ENCODE measurements at places on chromosomes 5 and 9.

- DNase-seq = no peak
Measured at GRCh38 chr5:3394891-3395599, 200.6 kb upstream of the IRX1 start.

- no peak for DNase-seq
Measured at GRCh38 chr5:21765406-21765805, 1087.7 kb downstream of the CDH12 start.

GRCh38 chr5:147049764-147050163 lies 171.2 kb upstream of the PPP2R2B start:
- no peak for DNase-seq

DNA sequence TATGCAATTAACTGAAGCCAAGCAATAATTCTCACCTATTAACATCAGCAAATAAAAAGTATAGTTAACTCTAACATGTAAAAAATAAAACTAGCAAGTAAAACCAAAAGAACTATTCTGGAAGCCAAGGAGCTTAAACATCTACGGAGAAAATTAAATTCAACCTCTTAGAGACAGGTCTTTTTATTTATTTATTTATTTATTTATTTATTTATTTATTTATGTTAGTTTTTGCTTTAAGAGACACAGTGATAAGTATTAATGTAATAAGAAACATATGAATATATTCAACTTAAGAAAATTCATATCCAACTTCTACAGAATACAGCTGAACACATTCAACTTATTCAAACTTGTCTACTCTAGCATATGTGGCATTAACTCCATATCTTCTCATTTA lies 472.1 kb upstream of the IZUMO3 start:
- DNase-seq = no peak

DNA sequence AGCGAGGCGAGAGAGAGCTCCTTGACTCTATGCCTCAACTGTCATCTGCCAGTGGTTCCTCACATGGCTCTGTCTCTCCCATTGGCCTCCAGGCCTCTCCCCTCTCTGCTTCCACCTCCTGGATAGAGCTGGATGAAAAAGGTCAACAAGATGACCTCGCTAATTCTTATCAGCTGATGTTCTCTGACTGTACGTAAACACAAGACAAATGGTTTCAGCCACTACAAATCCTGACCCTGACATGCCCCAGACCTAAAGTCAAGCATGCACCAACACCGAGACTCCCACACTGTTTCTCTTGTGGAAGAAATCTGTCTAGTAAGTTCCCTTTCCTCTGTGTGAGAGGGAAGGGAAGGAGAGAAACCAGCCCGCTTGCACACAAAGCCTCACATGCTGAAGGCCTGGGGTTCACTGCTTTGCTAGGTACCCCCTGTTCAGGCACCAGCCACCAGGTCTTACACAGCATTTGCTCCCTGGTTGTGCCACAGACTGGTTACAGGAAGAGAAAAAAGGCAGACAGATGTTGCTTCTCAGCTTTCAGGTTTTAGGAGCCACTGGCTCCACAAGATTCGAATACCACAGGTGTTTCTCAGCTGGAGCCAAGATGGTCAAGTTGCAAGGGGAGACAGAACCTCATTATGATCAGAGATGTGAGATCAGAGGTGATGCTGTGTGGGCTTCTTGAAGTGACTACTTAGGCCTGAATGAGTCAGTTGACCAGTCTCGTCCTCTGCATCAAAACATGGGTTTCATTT lies 592.5 kb downstream of the CCDC171 start:
- no peak for DNase-seq

- no peak for DNase-seq
Measured at GRCh38 chr5:139027150-139027549, 152.0 kb upstream of the LRRTM2 start.

DNA sequence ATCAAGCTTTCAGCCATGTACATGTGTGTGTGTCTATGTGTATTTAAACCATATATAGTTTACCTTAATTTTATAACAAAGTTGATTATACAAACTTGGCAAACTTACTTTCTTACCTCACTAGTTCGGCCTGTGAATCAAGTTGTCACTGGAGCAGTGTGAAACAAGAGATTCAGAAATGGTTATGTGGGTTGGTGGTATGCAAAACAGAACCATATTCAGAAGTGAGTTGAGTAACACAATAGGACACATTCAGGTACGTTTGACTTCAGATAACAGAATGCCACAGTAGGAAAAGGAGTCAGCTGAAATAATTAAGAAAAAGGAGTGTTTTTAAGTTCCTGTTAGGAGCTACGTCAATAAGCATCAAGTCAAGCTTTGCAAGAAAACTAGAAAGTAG lies 21.5 kb downstream of the XPA start:
- DNase-seq = no peak

DNA sequence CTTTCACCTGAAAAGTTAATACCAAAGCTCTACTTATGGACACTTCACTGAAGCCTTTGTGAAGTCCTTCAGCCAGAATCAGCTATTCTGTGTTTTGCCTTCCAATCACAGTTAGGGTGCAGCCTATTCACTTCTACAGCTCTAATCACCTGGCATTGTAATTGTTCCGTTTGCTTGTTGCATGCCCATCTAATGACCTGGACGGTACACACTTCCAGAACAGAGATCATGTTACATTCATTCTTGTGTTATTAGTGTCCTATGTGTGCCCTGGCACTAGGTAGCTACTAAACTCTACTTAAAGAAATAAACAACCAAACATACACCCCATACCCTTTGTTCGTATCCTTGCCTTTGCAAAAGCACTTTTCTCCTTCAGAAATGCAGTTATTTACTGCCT lies 1162.9 kb upstream of the WWC1 start:
- no peak for DNase-seq

GRCh38 chr5:18113721-18114120 lies 479.5 kb downstream of the TAF11L14 start:
- no peak for DNase-seq

- no peak for DNase-seq
Measured at GRCh38 chr5:174423558-174423957, 300.8 kb upstream of the MSX2 start.

GRCh38 chr9:36146651-36147050 lies 10.1 kb downstream of the GLIPR2 start:
- DNase-seq = no peak

- DNase-seq = peak; percentile 75
Measured at GRCh38 chr9:126397056-126397455, 70.4 kb downstream of the MVB12B start.

DNA sequence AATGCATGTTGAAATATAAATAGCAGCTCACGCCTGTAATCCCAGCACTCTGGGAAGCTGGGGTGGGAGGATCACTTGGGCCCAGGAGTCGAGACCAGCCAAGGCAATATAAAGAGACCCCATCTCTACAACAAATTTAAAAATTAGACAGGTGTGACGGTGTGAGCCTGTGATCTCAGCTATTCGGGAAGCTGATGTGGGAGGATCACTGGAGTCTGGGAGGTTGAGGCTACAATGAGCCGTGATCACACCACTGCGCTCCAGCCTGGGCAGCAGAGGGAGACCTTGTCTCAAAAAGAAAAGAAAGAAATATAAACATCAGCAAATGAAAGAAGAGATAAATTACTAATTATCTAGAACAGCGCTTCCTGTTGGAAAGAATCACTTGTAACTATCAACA lies 105.0 kb downstream of the MAPKAP1 start:
- DNase-seq = no peak

DNA sequence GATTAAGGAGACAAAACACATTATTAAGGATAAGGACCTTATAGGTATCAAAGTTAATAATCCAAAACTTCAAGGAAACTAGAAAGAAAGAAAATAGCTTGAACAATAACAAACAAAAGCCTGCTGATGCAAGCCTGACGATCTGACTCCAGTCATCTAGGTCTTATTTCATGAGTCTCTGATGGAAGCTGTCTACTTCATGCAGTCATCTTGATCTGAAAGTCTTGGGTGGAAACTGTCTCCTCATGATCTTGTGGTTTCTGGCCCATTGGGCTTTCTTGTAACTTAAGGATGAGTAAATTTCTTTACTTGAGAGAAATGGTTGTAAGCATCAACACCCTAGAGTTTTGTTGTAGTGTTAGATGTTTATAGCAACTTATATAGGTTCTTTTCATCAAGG lies 20.6 kb upstream of the PSIP1 start:
- DNase-seq = no peak

DNA sequence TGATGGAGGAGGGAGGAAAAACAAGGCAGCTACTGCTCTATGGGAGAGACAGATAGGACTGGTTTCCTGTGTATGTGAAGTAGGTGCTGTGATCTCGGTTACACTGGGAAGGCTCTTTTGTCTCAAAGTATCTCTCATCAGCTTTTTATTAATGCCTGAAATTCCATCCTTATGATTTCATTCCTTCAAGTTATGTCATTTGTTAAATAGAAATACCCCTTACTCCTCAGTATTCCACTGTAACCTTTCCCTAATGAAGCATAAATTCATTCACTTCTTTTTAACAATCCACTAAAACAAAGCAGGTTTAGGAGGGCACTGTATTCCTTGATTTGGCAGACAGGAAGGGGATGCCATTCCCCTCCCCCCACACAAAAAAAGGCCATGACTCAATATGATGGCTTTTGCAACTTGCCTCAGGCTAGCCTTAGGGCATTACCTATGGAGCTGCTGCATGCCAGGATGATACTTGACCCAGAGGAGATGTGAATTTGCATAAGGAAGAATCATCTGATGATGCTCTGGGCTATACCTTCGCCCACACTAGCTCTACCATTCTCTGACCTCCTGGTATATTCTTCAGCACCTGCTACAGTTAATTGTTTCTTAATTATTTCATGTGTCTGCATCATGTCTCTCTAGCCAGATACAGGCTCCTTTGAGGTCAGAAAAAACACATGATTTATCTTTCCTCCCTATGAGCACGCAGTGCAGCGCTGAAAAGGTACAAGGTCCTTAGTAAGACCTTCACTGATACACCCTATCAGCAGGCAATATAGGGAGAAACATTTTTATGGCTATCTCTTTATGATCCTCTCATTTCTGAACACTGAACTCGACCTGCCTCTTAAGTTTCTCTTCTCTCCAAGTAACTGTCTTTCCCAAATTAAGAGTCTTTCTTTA lies 26.3 kb downstream of the NR3C1 start:
- no peak for DNase-seq

GRCh38 chr9:12863618-12864017 lies 88.8 kb downstream of the LURAP1L start:
- DNase-seq = no peak

DNA sequence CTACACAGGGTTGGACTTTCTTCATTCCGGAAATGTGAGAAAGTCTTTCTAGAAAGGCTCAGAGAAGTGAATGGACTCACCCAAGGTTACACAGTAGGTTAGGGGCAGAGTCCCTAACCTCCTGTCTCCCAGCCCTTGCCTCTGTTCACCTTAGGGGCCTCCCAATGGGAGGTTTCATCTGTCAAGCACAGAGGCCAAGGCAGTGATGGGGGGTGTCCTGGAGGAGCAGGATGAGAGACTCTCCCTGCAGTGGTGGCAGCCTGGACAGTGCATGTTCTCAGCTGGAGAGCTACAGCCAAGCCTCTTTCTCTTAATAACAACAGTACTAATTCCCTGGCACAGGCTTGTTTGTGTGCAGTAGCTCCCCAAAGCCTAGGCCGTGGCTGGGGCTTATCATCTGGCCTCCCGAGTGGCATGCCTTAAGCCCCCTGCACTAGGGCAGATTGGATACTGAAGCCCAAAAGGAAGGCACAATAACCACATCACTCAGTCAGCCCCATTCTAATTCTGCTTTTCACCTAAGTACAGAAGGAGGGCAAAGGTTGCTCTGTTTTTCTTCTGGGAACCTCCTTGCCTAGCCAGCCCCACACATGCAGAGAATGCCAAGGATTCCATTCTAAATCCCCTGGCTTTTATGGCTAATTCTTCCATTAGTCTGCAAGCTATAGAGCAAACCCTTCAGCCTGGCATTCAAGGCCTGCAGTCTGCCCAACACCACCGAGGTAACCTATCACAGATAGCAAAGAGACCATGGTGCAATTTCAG lies 50.2 kb upstream of the XPA start:
- DNase-seq = no peak

GRCh38 chr5:78777901-78778300 lies 129.3 kb upstream of the LHFPL2 start:
- no peak for DNase-seq

- no peak for DNase-seq
Measured at GRCh38 chr5:128263357-128263756, 179.8 kb downstream of the SLC12A2 start.

DNA sequence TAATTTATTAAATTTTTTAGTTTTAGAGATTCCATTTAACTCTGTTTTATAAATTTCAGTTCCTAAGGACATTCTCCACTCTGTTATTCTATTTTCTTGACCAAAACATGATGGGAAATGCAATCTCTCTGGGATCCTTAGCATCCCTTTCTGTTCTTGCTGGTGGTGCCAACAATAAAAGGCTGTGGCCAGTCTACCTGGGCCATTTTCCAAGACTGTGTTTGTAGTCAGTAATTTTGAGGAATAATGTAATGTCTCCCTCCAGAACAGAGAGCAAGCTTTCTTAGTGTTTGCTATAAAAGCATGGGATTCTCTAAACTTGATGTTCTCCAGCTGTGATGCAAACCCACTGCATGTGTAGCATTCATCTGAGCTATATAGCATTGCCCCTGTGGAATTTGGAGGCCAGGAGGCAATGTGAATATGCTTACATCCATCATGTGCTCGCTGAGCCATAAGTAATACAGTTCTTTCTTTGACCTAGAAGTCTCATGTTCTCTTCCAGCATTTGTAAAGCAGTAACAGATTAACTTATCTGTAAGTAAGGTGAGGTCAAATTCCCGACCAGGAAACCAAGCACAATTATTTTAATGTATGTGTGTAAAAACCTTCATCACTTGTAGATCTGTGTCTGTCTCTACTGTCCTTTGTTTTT lies 211.5 kb upstream of the TAS2R1 start:
- DNase-seq = no peak

- no peak for DNase-seq
Measured at GRCh38 chr5:169416583-169417196, 115.8 kb upstream of the SLIT3 start.

DNA sequence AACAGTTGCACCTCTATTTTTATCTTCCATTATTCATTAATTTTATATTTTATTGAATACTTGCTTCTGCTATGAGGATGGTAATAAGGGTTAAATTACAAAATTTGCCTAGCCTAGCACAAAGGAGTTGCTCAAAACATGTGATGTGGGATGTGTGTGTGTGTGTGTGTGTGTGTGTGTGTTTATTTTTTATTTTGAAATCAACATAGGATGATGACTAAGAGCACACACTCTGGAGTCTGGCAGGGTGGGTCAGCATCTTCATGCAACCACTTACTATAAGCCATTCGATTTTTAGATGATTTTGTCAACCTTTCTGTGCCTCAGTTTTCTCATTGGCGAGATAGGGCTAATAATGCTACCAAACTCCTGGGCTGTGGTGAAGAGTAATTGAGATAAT lies 57.7 kb upstream of the MAMDC2 start:
- no peak for DNase-seq

GRCh38 chr9:131275332-131276093 lies 797 bp downstream of the FAM78A start:
- DNase-seq = peak; percentile 24

- DNase-seq = no peak
Measured at GRCh38 chr9:20619487-20620200, 2.7 kb downstream of the MLLT3 start.

GRCh38 chr9:132748450-132748849 lies 78.2 kb downstream of the GTF3C4 start:
- DNase-seq = no peak

GRCh38 chr5:133665571-133665970 lies 53.2 kb upstream of the FSTL4 start:
- DNase-seq = no peak

- no peak for DNase-seq
Measured at GRCh38 chr5:67170767-67171166, 25.8 kb downstream of the CD180 start.

GRCh38 chr9:128636556-128637530 lies 19.8 kb downstream of the DYNC2I2 start:
- no peak for DNase-seq

GRCh38 chr9:99130069-99130468 lies 25.2 kb downstream of the TGFBR1 start:
- DNase-seq = no peak
